T-helper 17 cell (primary cell): ENCODE measurements at places on chromosomes 6 and 20. TPM values are rescaled to one million over a fixed set of nuclear protein-coding genes. Genes with fewer than 3 reads are reported as not detected.

GRCh38 chr6:27888566-27888965 lies 23.6 kb downstream of the OR2B2 start:
- H3K4me1 ChIP-seq = peaks cover 27% of the 10 kb centered on the region
- no peaks in the 10 kb centered on the region for H3K27me3 ChIP-seq
- H3K4me3 ChIP-seq = no peak overlapping the region
- H3K27ac ChIP-seq = no peak overlapping the region
- no peaks in the 10 kb centered on the region for H3K36me3 ChIP-seq
- no peak for DNase-seq

The SMLR1 gene
- not detected for total RNA-seq

The OR2H1 gene
- not detected for total RNA-seq

The NFS1 gene
- 16.8 TPM for total RNA-seq

DNA sequence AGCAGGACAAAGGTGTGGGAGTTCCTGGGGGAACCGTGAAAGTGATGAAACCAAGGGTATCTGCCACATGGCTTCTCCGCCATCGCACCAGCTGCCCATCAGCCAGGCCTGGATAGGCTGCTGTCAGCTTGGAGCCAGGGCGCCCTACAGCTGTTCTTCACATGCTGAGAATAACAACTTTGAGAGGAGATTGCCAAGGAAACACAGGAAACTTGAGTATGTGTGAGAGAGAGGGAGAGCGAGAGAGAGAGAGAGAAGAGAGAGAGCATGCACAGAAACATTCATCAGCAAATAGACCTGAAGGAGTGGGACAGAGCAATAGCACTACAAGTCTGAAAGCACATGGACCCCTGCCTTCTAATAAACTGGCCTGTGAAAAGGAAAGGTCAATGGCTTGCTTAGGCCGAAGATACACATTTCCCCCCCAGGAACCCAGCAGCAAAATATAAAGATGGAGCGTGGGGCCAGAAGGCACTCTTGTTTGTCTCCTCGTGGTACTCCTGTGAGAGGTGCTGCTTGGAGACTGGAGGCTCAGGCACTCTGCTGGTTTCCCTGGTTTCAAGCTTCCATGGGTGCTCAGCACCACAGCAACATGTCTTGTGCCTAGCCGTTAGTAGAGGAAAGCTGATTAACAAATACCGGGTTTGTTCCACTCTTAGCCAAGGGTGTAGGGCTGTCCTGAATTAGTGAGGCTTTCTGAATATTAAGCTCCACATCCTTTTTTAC lies 53.0 kb downstream of the SNAP25 start:
- no peaks in the 10 kb centered on the region for H3K4me1 ChIP-seq
- no peaks in the 10 kb centered on the region for H3K36me3 ChIP-seq
- H3K27me3 ChIP-seq = peaks cover 21% of the 10 kb centered on the region
- DNase-seq = no peak

The GLP1R gene
- total RNA-seq = not detected

DNA sequence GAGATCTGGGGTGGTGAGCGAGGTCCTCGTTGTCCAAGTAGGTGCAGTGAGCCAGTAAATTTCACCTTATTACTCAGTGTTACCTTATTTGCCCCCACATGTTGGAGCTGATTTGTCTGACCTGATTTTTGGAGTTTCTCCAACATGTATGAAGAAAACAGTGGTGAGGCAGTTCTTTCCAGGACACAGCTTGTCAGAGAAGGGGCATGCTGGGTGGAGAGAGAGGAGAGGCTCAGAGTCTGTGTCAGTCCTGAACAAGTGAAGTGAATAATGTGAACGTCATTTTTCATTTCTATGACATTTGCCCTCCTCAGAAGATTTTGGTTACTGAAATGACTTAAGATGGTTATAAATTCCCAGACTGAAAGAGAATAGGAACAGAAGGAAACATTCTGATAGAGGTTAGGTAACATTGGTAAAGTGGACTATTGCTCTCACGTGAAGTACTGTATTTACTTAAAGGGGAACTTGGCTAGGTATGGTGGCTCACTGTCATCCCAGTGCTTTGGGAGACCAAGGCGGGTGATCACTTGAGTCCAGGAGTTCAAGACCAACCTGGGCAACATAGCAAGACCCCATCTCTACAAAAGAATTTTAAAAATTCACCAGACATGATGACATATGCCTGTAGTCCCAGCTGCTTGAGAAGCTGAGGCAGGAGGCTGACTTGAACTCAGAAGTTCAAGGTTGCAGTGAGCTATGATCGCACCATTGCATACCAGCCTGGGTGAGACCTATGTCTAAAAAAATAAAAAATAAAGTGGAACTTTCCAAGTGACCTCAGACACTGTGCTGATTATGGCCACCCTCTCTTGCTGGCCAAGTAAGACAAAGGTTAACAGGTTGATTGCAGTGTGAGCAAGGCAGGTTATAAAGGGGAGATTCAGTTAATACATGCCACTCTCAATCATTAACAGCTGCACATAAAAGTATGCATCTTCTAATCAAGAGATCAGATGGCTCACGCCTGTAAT lies 184.3 kb downstream of the EDN1 start:
- no peaks in the 10 kb centered on the region for H3K36me3 ChIP-seq
- H3K27me3 ChIP-seq = peaks cover 15% of the 10 kb centered on the region
- no peak overlapping the region for H3K4me3 ChIP-seq
- H3K27ac ChIP-seq = no peak overlapping the region
- no peaks in the 10 kb centered on the region for H3K4me1 ChIP-seq
- DNase-seq = no peak

- no peak overlapping the region for H3K4me3 ChIP-seq
- H3K27ac ChIP-seq = no peak overlapping the region
- no peak for DNase-seq
- H3K4me1 ChIP-seq = peaks cover 3% of the 10 kb centered on the region
- peaks cover 79% of the 10 kb centered on the region for H3K27me3 ChIP-seq
These were observed 17.7 kb downstream of the WFDC2 start for GRCh38 chr20:45487231-45487635.

GRCh38 chr6:114108119-114109002 lies 137.4 kb upstream of the HDAC2 start:
- H3K27ac ChIP-seq = no peak overlapping the region
- no peak overlapping the region for H3K4me3 ChIP-seq
- H3K27me3 ChIP-seq = peaks cover 22% of the 10 kb centered on the region
- no peak for DNase-seq

GRCh38 chr6:63174173-63174572 lies 37.1 kb upstream of the FKBP1C start:
- DNase-seq = no peak
- no peaks in the 10 kb centered on the region for H3K4me1 ChIP-seq
- H3K27me3 ChIP-seq = no peaks in the 10 kb centered on the region
- no peak overlapping the region for H3K27ac ChIP-seq
- no peaks in the 10 kb centered on the region for H3K36me3 ChIP-seq
- H3K4me3 ChIP-seq = no peak overlapping the region
